Stimulated activated CD4-positive, alpha-beta T cell treated with anti-CD3 and anti-CD28 coated beads, Interleukin-1b, Interleukin-23, amount 100 ng/mL, for 1 hour (primary cell): ENCODE measurements at places on chromosomes 7 and 10.

GRCh38 chr7:108149908-108150307 lies 19.7 kb upstream of the LAMB4 start:
- no peak for DNase-seq

DNA sequence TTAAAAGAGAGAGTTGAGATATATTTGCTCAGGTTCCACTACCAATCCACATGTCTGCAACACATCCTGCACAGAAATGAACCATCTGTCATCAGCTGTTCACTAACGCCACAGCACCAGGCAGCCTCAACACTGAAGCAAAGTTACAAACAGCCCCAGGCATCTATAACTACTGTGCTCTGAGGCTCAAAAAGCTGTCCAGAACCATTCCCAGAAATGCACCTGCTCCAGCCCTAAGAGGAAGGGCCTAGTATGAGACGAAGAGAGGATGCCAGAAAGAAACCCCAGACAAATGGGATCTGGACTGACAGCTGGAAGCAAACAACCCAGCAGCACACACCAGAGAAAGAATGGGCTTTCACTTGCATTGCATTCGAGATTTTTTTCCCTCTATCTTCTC lies 159.3 kb downstream of the ELMO1 start:
- no peak for DNase-seq

- no peak for DNase-seq
Observed at GRCh38 chr7:48053736-48054135, 18.4 kb downstream of the C7orf57 start.

DNA sequence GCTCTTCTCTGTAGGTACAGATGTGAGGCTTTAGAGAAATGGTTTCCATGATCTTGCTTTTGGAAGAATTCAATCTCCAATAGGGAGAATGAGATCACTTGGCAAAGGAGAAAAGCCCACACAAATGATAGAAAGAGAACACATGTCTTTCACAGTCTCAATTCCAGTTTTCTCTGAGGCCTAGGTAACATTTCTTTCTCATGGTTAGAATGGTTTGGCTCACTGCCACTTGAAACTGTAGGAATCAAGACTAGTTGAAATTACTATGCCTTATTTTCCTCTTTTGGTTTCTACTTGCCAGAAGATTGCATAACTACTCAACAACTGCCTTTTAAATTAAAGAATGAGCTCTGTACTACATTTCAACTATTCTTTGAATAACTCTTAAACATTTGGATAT lies 276.5 kb upstream of the TEX47 start:
- DNase-seq = no peak

DNA sequence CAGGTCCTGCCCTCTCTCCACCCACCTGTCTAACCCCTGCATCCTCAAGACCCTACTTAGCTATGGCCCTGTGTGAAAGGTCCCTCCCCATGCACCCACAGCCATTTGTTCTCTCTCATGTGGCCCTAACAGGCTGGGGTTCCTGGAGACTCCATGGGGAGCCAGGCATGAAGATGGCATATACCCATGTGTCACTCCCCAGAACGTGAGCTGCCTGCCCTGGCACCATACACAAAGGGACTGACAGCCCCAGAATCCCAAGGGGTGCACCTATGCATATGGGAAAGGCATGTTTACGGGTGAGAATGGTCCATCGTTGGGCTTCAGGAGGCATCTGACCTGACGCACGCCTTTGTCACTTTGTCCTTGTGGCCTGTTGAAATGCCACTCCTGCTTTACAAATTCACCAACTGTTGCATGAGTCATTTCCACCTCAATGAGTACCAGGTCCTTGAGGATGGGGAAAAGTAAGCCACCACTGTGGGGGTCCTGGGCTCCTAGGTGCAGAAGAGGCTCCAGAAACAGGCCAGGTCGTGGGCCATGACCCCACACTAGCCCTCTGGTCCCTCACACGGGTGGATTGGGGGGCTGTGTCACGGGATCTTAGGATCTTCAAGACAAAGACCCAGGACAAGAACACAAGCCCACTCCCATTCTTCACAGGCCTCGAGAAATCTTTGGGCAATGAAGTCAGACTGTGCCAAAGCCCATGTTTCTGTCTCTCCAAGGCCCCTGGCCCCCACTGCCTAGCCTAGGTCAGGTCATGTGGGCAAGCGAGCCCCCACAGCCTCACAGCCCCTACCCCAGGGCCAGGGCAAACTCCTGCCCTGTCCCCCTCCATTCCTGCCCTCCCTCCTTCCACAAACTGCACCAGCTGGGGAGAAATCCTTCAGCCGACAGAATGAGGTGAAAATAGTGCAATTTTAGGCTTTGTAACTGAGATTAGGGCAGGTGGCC lies 8.6 kb downstream of the GPRIN2 start:
- DNase-seq = no peak

GRCh38 chr10:128779416-128779815 lies 653.2 kb upstream of the MKI67 start:
- no peak for DNase-seq

DNA sequence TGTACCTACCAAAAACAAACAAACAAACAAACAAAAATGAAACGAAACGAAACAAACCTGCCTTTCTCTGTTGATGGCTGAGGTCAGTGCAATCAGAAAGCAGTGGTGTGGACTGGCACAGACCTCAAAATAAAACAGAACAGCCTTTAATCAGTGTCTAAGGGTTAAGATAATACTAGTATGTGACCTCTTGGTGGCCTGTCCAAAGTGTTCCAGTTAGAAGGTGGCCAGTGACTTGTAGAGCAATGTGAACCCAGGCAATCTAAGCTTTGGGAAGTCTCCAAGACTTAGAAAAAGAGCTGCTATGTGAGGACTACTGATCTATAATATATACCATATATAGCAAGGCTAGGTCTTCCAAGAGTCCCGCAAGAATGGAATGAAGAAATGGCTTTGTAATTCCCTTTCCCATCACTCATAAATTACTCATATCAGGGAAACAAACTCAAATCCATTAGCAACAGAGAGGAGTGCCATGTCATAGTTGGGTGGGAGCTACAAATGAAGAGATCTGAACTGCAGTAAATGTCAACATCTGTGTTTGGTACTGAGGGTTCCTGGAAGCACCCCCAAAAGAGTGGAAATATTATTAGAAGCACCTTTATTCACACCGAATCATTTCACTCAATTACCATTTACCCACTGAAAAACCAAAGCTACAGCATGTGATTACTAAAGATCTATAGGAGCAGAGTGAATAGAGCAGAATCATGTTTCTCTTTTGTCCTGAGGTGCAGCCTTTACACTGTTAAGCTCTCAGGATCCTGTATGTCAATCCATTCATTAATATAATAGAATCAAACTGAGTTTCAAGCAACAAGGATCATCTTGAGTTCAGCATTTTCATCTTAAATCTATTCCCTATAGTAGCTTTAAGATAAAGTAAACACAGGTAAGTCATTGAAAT lies 28.0 kb downstream of the ABLIM1 start:
- DNase-seq = no peak

DNA sequence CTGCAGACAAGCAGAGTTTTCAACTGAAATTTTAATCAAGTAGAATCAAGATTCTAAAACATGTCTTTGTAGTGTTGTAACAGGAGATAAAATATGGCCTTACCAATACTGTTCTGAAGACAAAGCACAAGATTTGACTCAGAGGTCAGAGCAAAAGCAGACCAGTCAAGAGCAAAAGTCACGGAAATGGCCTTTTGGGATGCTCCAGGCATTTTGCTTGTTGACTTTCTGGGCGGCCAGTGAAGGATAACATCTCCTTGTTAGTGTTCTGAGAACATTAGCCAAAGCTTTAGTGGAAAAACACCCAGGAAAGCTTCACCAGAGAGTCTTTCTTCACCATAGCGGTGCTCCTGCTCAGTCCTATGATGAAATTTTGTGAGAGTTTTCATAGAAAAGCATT lies 590.6 kb downstream of the ARL4A start:
- no peak for DNase-seq

DNA sequence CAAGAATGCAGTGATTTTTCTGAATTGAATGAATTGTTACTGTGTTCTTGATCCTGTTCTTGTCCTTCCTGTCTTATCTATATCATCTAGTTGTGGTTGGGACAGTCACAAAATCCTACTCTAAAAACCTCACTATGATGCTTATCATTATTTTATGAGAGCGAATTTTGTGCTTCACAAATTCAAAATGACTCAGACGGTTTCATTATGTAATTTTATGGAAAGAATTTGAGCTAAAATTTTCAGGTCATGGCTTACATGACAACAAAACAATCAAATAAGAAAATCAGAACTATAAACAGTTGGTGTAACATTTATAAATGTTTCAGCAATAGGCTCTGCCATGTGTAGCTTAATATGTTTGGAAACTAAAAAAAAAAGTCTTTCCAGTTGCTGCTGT lies 6.9 kb downstream of the PRKAR2B start:
- no peak for DNase-seq

GRCh38 chr10:63084690-63085382 lies 48.3 kb upstream of the NRBF2 start:
- DNase-seq = no peak

DNA sequence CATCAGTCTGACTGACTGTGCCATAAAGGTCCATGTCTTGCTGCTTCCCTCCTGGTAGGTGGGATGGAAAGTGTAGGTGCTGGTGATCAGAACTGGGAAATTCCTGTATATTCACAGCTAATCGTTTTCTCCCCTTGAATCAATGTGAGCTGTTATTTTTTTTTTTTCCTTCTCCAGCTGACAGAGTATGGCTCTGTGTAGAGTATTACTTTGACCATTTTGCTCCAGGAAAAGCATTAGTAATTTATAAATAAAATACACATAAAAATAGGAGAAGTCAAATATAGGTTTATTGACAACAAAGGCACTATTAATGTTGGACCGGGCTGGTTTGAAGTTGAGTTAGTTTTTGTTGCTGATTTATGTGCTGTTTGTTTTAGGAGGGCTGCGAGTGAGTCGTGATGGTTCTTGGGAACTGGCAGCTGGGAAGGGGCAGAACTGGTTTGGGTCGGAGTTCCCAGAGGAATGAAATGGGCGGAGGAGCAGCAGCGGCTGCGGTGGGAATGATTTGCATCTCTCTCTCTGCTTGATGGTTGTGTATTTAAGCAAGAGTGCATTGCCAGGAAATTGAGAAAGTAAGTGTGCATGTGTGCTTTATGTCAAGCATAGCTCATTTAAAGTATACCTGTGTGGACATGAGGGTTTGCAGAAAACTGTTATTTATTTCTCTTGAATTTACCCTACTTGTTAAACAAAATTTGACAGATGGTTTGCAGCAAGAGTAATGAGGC lies 80.9 kb downstream of the LRMDA start:
- DNase-seq = no peak

- DNase-seq = no peak
Observed at GRCh38 chr10:120586471-120586872, 129.4 kb downstream of the PLPP4 start.

- no peak for DNase-seq
Observed at GRCh38 chr7:8205537-8205936, 56.4 kb downstream of the ICA1 start.

GRCh38 chr10:69503001-69503895 lies 52.0 kb downstream of the TSPAN15 start:
- DNase-seq = no peak

GRCh38 chr10:103546401-103546800 lies 52.9 kb downstream of the NEURL1 start:
- DNase-seq = no peak

- DNase-seq = no peak
Observed at GRCh38 chr10:28111712-28112111, 112.8 kb upstream of the ODAD2 start.

GRCh38 chr10:18308600-18308999 lies 168.4 kb downstream of the CACNB2 start:
- no peak for DNase-seq

DNA sequence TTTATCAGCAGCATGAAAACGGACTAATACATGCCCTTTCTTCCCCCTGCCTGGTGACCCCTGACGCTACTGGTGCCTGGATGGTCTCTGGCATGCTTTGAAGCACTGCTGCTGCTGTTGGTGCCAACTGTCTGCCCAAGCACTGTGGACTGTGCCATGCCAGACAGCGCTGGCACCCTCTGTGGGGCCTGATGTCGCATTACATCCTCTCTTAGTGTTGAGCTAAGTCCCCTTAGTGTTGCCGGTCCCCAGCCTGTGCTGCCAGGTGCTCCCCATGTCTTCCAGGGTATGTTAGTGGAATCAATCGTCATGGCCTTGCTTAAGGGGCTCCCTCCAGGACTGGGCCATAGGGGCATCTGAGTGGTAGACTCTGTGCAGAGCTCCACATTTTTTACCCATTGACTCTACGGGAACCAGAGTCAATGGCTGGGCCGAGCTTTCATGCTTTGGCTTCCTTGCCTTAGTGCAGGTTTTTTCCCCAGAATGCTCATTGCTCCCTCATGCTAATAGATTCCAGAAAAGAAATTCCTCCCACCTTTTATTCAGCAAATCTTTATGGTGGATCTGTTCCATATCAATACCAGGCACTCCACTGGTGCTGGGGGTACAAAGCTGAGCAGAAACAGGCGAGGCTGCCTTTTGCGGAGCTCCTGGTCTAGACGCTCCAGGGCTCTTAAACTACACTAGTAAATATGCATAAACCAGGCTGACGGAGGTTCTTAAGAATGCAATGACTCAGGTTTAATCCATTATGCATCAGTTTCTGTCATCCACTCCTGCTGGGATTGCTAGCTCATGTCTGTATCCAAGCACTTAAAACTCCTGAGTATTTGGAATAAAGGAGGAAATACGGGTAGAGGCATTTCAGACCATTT lies 21.8 kb upstream of the MRC1 start:
- no peak for DNase-seq

DNA sequence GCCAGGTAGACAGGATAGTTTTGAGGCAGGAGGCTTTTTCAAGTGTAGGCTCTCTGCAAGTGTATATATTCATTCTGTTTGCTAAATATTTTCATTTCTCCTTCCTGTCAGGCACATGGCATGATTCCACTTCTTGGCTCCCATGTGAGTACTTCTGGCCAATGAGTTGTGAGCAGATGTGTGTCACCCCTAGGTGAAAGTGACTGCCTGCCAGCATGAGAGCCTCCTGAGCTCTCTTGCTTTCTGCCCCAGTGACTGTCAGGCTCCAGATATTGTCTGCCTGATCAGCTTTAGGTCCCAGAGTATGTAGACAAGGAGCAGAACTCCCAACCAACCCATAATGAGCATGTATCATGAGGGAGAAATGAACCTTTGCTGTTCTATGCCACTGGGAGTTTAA lies 257.6 kb upstream of the NPY start:
- no peak for DNase-seq

- no peak for DNase-seq
Observed at GRCh38 chr10:110208614-110209453, 1.4 kb downstream of the MXI1 start.

DNA sequence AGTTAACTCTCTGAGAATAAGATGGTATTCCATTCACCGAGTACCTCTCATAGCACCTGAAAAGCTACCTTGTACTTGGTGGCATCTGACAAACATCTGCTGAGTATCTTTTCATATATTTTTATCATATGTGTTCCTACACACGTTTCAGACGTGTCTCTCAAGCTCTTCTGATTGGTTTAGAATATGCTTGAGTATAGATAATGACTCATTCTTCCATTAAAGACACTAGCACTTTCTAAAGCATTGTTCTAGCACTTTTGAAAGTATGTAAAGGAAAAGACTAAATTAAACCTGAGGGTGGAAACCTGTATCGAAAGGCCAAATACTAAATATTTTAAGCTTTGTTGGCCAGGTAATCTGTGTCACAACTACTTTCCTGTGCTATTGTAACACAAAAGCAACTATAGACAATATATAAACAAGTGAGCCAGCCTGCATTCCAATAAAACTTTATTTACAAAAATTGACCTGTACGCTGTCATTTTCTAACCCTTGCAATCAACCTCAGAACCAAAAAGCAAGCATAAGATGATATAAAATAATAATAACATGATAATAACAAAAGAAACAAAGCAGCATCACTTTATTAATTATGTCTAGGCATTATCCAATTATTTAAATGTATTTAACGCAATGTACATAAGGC lies 95.3 kb downstream of the DGKI start:
- DNase-seq = no peak
